ENCODE measurements at places on chromosomes 3 and 15.

DNA sequence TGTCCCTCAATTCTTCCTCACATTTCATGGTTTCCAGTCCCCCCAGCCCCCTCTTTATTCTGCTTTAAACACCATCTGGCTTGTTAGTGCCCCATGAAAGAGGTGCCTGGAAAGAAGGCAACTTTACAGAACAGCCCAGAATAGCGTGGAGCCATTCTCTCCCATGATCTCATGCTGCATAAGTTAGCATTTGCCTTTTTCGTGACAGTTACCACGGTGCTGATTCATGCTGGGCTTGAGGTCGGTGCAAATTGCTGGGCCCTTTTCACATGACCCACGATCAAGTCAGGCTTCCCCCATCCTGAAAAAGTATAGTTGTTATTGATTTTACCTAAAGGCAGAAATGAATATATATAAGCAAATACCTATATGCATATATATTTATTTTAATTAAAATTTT is 29.6 kb downstream of the SQOR start:
- no peak for DNase-seq

DNA sequence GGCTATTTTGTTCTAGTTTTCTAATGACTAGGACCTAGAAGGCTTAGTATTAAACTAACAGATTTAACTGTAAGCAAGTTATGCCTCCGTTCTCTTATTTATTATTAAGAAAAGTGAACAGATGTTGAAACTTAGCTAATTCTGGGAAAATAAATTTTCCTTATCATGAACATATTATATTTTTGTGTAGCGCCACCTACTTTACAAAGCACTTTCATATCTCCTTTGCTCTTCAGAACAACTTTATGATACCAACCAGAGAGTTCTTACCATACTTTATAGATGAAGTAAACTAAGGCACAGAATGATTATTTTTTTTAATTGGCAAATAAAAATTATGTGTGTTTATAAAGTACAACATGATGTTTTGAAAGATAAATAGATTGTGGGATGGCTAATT is 59.4 kb downstream of the NME9 start:
- no peak for DNase-seq

- DNase-seq: no peak
These were observed 132.7 kb downstream of the GHSR start for GRCh38 chr3:172315401-172316091.

DNA sequence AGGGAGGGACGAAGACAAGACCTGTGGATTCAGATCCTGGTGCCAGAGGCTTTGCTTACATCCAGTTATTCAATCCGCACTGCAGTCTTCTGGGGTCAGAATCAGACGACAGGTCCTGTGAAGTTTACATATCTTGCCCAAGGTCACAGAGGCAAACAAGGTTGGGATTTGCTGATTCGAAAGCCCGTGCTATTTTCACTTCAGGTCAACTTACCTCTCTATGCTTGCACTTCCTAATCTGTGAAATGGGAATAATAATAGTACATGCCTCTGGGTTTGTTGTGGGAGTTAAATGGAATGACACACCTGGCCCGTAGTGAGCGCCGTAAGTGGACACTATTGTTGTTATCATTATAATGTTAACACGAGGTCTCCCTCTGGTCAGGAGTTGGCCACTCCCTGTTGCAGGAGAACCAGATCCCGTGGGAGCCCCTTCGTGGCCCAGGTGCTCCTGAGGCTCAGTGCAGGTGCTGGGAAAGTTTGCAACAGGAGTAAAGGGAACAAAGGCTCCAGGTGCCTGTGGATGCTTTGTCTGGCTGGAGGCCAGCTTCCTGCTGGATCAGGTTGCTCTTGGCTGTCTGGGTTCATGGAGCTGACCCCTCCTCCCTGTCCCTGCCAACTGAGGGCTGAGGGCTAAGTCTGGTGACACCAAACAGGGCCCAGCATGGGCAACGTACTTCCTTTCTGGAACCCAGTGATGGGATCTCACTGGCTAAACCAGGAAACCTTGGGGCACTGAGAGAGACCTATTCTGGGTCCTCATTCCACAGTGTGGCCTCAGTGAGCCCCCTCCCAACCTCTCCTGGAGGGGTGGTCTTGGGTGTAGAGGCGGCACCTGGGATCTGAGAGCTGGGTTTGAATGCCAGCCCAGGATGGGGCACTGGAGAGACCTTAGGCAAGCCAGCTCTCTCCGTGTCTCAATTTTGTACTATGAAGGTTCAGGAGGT is 40.1 kb upstream of the SEMA4B start:
- no peak for DNase-seq

- peak; percentile 14 for DNase-seq
These were observed 500 bp downstream of the PARP6 start for GRCh38 chr15:72271895-72272212.

- DNase-seq: no peak
These were observed 216.1 kb downstream of the MTHFS start for GRCh38 chr15:79680720-79681119.

- DNase-seq: no peak
These were observed 26.5 kb downstream of the SPSB4 start for GRCh38 chr3:141077631-141078030.

DNA sequence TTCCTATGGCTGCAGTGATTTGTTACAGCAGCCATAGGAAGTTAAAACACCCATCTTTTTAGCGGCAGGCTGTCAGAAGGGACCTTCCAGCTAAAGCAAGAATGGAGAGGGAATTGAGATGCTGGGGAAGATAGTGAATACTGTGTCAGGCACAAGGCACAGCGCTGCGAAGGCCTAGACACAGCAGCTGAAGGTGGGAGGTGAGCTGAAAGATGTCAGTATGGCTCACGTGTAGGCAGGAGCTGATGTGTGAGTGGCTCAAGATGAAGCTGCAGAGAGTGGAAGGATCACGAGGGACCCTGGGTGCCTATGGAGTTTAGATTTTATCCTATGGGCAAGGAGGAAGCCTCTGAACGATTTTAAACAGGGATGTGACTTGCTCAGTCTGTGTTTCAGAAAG is 44.3 kb downstream of the NMNAT3 start:
- DNase-seq: no peak

DNA sequence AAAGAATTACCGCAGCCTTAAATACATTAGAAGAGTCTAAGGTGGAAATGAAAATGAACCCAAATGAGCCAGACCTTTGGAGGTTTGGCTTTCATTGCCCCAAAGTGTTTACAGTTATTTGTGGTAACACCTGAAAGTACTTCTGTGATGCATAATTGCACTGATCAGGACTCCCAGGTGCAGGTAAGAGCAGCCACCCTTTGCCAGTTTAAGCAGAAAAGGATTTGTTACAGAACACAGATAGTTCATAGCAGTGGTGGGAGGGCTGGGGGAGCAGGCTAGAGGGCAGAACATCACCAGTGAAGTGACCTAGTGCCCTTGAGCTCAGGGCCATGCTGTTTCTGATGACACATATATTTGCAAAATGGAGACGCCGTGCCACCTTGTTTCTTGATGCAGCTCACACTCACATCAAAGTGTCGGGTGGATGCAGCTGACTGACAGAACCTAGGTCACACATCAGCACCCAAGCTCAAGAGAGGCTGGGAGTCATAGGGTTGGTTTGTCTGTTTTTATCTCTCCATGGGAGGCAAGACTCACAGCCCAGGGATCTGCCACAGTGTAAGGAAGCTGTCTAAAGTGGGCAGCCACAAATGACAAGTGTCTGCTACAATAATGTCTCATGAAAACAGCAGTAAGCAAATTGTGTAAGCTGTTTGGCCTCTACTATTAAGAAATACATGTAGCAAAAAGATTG is 49.1 kb downstream of the NEK11 start:
- DNase-seq: no peak

- no peak for DNase-seq
These were observed 23.2 kb downstream of the QTRT2 start for GRCh38 chr3:114079761-114080160.

DNA sequence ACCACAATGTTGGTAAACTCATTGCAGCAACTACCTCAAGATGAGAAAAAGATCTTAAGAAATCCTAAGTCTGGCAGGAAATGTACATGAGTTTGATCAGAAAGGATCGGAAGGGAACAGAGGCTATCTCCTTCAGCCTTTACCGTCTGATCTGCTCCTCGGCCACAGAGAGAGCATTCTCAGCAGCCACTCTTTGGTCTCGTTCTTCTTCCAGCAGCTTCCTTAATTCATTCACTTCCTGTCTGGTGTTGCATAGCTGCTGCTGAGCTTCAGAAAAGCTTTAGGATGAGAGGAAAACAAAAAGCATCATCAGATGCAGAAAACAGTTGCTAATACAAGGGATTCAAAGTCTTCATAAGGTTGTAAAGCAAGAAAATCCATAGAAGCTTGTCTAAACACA is 6.6 kb upstream of the HCLS1 start:
- no peak for DNase-seq

- no peak for DNase-seq
These were observed 62.8 kb downstream of the SYNM start for GRCh38 chr15:99167640-99168039.

DNA sequence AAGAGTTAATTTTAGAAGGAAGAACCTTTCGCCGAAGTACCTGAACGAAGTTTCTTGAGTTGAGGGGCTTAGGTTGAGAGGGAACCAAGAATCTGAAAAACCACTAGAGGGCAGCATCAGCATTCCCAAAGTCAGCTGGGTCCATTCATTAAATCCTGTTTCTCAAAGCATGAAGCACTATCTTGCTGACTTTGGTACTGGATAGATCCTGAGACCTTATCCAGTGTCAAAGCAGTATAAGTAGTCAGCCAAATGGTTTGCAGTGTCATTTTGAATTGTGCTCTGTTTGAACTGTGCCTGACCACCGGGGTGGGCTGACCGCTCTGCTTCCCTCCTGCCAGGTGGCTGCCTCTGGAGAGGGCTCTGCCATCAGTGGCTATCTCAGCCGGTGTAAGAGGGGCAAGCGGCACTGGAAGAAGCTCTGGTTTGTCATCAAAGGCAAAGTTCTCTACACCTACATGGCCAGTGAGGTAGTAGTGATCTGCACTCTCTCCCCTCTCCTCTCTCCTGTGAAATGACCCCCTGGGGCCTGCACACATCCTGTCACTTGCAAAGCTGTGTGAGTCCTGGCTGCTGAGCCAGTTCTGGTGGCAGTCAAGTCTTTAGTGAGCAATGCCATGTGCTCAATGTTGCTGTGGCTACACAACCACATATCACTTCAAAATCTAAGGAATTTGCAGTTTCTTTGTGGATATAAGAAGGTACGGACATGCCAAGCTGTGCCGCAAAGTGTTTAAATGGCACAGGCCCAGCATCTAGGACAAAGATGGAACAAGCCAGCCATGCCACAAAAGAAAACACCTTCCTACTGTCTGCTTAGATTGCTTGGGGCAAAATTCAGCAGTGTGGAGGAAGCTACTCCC is 21.4 kb upstream of the NR2C2 start:
- no peak for DNase-seq

- no peak for DNase-seq
These were observed 2.6 kb downstream of the LHFPL4 start for GRCh38 chr3:9550999-9551398.

- no peak for DNase-seq
These were observed 284.2 kb downstream of the ROBO2 start for GRCh38 chr3:77324105-77324504.

DNA sequence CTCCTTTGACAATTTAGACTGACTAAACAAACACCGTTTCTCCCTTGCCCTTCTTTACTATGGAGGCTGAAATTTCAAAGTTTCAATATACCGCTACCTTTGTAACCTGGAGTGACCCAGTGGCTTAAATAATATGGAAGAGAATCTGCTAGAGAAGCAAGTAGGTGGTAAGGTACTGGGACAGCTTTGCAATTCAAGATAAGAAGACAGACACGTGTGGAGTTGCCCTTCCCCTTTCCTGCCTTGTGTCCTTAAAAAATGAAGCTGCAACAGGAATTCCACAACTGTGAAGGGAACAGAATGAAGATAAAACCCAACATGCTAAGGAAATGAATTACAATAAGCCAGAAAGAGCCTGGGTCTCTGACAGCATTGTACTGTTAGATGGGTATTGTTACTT is 26.4 kb downstream of the CBLB start:
- no peak for DNase-seq

- DNase-seq: no peak
These were observed 40.6 kb downstream of the FAIM start for GRCh38 chr3:138649134-138649533.

- DNase-seq: no peak
These were observed 181.0 kb upstream of the CGNL1 start for GRCh38 chr15:57195326-57195725.

GRCh38 chr3:163812006-163812405 is 1266.3 kb downstream of the SI start:
- DNase-seq: no peak

- DNase-seq: no peak
These were observed 34.6 kb upstream of the APEH start for GRCh38 chr3:49639551-49639950.
